ENCODE measurements at places on chromosomes 5 and 9.

GRCh38 chr5:154236536-154237375 lies 46.2 kb downstream of the GALNT10 start:
- no peak overlapping the region for H3K27ac ChIP-seq
- H3K27me3 ChIP-seq: no peaks in the 10 kb centered on the region
- H3K4me1 ChIP-seq: peaks cover 44% of the 10 kb centered on the region
- DNase-seq: no peak
- no peak overlapping the region for H3K4me3 ChIP-seq

DNA sequence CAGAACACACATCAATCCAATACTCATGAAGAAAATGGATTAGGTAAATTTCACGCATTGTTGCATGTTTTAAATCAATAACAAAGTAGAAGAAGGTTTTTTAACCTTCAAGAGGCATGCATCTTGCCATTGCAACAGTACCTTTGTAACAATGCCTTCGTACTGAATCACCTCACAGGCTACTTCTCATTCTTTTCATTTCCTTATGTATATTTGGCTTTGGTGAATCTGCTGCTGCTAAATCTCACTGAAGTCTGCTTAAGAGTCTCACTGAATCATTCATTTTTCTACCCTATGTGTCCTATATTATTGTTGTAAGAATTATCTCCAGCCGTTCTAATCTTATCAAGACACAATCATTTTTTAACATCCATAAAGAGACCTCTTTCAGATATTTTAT lies 152.5 kb downstream of the CDH10 start:
- H3K36me3 ChIP-seq: no peaks in the 10 kb centered on the region
- H3K27ac ChIP-seq: no peak overlapping the region
- H3K4me3 ChIP-seq: no peak overlapping the region
- H3K27me3 ChIP-seq: no peaks in the 10 kb centered on the region
- H3K4me1 ChIP-seq: no peaks in the 10 kb centered on the region

- no peak for DNase-seq
- no peak overlapping the region for H3K4me3 ChIP-seq
- no peaks in the 10 kb centered on the region for H3K36me3 ChIP-seq
- peaks cover 85% of the 10 kb centered on the region for H3K27me3 ChIP-seq
- H3K27ac ChIP-seq: no peak overlapping the region
Measured at GRCh38 chr5:170573114-170573513, 69.3 kb downstream of the KCNIP1 start.

- H3K4me1 ChIP-seq: peaks cover 23% of the 10 kb centered on the region
- H3K27me3 ChIP-seq: no peaks in the 10 kb centered on the region
- DNase-seq: peak; percentile 83
- peak within 1 kb of the TSS; percentile 83 for H3K4me3 ChIP-seq
Measured at GRCh38 chr5:132369474-132370180, at the start of gene SLC22A5. Gene SLC22A5 (plus strand): TSS chr5:132369710. CDS start chr5:132369973, 263 bp downstream.

GRCh38 chr5:23613566-23613965 lies 106.2 kb downstream of the PRDM9 start:
- H3K27me3 ChIP-seq: no peaks in the 10 kb centered on the region
- DNase-seq: no peak
- H3K4me1 ChIP-seq: no peaks in the 10 kb centered on the region
- no peaks in the 10 kb centered on the region for H3K36me3 ChIP-seq
